CD4-positive, alpha-beta T cell treated with Interleukin-17A for 1 hour (primary cell): ENCODE measurements at places on chromosomes 3 and 15.
A peak's percentile ranks its signal among the peaks of the same experiment; 100 is the strongest.

DNA sequence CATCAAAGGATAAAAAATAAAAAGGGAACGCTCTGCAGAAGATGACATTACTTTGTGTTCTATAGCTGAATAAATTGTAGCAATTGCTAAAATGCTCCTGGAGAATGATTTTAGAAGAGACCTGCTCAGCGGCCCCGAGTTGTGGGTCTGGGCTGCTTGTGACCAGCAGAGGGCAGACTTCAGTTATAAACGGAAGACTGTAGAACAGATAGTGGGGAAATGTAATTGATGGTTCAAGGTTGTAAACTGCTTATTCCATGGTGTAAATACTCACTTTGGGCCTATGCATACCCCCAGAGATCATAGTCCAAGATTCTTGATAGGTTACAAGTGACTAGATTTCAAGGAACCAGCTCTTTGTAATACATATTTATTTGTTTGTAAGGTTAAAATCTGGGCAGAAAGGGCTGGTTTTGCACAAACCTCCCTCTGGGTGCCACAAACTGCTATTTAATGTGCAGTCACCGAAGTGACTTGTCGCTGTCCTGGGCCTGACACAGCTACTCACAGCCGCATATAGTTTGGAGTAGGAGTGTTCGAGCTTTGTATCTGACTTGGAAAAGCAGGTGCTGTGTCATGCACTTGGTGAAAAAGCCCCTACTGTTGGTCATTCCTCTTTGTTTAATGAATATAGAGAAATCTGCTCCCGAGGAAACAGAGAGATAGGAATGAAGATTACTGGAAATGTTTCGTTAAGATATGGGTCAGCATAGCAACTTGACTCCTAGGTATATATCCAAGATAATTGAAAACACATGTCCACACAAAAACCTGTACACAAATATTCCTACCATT is 34.7 kb upstream of the NDUFB4 start:
- peak; percentile 80 for DNase-seq

DNA sequence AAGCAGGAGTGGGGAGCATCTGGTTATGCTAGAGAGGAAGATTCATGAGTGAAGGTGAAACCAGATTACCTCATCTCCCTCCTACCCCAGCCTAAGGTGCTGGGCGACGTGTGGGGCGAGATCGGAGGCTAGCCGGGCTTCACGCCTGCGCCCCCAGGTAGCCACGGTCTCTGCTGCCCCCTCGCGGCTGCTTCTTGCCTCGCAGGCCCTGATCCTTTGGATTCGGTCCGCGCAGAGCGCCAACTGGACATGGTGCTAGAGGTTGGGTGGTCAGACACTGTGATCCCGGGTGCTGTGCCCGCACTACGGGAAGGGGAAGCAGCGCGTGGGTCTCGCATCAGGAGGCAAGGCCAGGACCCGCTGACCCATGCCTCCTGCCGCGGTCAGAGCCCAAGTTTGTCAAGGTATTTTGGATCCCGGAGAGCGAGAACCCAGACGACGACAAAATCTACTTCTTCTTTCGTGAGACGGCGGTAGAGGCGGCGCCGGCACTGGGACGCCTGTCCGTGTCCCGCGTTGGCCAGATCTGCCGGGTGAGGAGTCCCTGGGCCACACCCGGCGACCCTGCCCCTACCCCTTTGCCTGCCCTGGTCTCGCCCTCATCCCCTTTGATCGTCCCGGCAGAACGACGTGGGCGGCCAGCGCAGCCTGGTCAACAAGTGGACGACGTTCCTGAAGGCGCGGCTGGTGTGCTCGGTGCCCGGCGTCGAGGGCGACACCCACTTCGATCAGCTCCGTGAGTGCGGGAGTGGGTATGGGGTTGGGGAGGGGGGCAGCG is 4.2 kb downstream of the SEMA3B start:
- peak; percentile 86 for DNase-seq

GRCh38 chr3:170204509-170204908 is 17.7 kb upstream of the PRKCI start:
- no peak for DNase-seq

- DNase-seq = no peak
Observed at GRCh38 chr3:127833281-127834032, 11.1 kb upstream of the MGLL start.

- no peak for DNase-seq
Observed at GRCh38 chr15:43529141-43529540, 11.7 kb downstream of the MAP1A start.

DNA sequence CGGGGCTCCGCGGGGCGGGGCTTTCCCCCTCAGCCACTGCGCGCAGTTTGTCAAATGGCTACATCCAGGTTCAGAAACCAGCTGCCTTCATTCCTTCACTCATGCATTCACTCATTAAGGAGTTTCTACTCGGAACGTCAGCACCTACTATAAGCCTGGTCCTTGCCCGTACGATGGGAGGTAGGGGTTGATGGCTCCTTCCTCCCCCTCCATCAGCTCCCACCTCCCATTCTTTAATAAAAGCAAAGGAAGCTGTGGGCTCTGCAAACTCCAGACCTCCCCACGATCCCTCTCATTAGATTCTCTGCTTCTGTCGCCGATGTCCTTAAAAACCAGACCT is 267 bp upstream of the CFAP92 start:
- no peak for DNase-seq

DNA sequence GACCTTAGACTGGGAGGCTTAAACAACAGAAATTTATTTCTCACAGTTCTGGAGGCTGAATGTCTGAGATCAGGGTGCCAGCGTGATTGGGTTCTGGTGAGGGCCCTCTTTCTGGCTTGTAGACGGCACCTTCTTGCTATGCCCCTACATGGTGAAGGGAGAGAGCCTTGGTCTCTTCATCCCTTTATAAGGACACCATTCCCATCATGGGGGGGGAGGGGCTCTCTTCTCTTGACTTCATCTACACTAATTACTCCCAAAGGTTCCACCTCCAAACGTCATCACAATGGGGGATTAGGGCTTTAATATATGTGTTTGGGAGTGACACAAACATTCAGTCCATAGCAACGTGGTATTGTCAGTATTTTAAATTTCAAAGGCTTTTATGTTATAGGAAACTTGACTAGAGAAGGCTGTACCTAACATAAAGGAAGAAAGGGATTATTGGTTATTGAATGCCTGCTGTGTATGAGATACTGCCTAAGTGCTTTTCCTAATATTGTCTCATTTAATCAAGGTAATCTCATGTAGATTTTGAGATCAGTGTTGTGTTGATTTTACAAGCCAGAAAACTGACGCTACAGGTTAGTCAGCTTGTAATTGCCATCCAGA is 20.9 kb downstream of the SYN2 start:
- DNase-seq = no peak

DNA sequence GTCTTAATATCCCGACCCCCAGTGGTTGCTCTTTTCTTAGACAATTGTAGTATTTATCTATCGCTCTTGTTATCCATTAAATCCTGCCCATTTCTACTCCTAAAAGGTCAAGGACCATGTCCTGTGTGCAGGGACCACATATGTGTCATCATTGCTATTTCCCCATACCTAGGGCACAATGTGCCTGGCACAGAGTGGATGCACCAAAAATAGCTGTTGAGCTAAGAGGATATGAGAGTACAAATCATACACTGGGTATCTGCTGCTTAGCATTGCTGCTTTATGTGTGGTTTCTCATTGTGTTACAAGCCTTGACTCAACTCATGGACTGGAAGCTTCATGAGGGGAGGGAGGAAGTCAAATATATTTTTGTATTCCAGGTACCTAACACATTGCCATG is 3.4 kb upstream of the MITF start:
- no peak for DNase-seq

DNA sequence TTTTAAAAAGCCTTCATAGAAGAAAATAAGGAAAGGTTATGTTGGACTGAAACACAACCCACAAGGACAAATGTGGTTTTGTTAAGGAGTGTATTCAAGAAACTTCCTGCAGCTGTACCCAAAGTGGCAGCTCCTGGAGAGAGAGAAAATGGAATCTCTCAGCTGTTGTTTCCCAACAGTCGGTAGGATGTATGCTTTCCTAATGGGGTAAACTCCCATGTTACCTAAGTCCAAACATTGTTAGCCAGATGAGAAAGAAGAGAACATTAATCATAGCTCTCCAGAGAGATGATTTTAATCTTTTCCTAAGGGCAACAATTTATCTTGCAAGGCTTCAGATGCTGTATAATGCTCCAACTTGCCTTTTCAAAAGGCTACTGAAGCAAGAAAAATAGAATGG is 22.6 kb upstream of the TEX9 start:
- DNase-seq = no peak

GRCh38 chr15:45495588-45495987 is 27.0 kb downstream of the SLC30A4 start:
- no peak for DNase-seq

DNA sequence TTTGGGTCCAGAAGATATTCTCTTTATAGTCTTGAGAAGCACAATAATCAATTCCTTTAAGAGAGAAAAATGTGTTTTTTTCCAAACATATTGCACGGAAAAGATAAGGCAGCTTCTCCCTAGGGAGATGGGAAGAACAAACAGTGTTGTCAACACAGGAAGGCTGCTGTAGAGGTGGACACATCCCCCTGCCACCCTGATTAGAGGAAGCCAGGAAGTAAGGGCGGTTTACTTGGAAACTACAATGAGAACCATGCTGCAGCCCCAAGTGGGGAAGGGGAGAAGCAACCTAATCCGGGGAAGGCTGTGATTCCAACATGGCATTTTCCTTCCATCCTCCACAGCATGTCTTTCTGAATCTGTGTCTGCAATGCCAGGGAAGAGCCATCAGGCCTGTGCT is 256.9 kb upstream of the TGFBR2 start:
- no peak for DNase-seq

DNA sequence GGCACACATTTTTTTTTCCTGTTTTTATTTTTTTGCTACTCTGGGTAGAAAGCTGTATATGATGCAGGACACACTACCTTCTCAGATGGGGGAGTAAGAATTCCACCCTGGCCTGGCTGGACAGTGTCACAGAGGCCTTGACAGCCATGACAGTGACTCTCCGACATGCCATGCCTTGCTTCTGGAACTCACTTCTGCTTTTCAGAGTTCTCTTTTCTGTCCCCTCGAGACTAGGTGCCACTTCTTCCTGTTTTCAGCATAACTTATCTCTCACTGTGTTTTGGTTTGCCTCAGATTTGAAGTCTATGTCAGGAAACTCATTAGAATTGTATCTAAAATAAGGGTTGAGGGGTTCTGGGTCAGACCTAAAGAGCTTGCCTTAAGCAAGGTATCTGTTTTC is 69.1 kb upstream of the SEC13 start:
- peak; percentile 10 for DNase-seq

- DNase-seq = peak; percentile 70
Observed at GRCh38 chr3:195907934-195908693, at the start of gene TNK2. Gene TNK2 (minus strand): TSS chr3:195908551. CDS start chr3:195888588, 19,963 bp downstream.

GRCh38 chr15:55327387-55327786 is 8.4 kb downstream of the PIGB start:
- no peak for DNase-seq

GRCh38 chr15:88574655-88575054 is 28.2 kb upstream of the DET1 start:
- no peak for DNase-seq

GRCh38 chr3:42419563-42419962 is 9.2 kb upstream of the LYZL4 start:
- no peak for DNase-seq

DNA sequence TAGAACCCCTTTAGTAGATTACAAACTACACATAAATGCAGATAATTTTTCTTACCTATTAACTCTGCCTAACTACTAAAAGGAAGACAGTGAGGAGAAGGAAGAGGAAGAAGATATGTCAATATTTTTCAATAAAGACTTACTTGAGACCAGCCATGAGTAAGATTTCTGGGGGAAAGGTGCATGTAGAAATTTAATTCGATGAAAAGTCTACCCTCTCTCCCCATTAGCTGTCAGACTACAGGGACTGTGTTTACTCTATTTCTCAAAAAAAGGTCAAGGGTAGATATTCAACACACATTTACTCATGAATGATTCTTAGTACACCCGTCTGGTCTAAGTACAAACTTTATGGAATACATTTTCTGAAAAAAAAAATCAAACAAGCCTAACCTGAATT is 6.8 kb downstream of the TSPAN3 start:
- DNase-seq = no peak

DNA sequence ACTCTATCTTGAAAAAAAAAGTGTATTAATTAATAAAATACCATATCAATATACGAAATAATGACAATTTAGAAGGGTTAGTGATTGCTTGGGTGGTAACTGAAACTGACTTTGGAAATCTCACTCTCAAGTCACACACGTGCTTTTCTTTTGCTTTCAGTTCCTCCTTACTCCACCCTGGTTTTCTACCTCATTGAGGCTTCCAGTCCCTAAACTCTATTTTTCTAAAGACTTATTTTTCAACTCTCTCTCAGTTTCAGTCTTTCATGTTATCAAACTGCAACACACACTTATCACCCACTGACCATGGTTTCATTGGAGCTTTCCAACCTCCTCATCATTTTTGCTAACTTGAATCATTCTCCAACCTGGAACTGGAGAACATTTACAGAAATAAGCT is 23.5 kb downstream of the IL12A start:
- DNase-seq = peak; percentile 15

GRCh38 chr15:77625376-77625775 is 7.3 kb downstream of the LINGO1 start:
- no peak for DNase-seq

GRCh38 chr3:33758864-33759263 is 39.6 kb upstream of the PDCD6IP start:
- DNase-seq = no peak

GRCh38 chr3:124352149-124352539 is 360.2 kb upstream of the ROPN1 start:
- DNase-seq = no peak

GRCh38 chr3:146131616-146132410 is 29.2 kb downstream of the PLOD2 start:
- DNase-seq = no peak

DNA sequence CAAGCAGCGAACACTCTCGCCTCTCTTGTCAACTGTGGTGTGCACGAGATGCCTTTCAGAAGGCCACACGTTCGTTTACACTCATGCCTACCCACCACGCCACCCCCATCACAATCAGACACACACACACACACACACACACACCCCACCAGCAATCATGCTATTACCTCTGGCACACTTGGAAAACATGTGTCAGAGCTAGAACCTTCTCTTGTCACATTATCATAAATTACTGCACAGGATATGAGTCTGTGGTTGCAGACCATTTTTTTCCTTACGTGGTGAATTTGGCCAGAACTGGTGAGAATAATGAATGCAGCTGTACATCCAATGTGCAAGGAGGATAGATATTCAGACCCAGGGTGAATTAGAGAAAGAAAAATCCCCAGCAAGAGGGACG is 52.4 kb downstream of the TRIM69 start:
- DNase-seq = peak; percentile 12

DNA sequence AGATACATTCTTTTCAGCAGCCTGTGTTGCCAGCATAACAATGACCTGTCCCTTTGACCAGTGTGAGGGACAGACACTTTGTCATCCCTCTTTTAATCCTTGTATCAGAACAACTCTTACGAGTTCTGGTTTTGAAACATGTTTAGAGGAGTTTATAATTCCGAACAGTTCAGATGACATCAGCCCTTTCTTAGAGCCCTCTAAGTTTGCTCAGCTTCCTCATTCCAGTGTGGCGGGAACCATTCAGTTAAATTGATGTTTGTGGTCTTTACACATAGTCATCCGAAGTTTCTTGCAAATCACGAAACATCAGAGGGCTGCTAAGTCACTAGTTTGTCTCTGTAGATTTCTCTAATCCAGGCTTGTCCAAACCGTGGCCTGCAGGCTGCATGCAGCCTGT is 102.5 kb downstream of the AKAP13 start:
- DNase-seq = no peak

- no peak for DNase-seq
Observed at GRCh38 chr3:47348411-47349154, 32.2 kb upstream of the PTPN23 start.
